ENCODE measurements at places on chromosomes 1 and 21.

DNA sequence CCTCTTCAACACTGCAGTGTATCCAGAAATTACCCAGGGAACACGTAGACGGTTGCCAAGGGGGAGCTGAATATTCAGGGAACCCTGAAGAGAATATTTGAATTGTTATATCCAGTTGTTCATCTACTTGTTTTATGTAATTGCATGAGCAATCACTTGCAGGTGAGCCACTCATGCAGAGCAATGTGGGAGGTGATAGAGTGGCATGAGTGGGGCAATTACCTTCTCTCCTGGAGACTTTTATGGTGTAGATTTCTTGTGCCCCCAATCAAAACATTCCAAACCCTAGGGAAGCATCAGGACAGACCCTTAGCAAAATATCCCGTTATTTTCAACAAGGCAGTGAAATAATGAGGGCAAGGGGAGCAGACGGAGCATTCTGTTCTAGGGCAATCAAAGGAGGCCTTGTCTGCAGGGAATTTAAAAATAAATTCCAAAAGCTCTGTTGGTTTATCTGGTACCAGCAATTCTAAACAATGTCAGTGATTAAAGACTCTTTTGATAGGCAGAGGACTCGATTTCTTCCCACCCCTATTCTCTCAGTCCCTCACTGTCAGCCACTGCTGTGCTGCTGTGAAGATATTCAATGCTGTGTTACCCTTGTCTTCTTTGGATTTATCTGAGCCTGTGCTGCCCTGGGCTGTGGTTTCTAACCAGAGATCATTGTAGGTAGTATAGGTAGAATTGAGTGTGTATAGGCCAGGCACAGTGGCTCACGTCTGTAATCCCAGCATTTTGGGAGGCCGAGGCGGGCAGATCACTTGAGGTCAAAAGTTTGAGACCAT is 180.2 kb upstream of the MAP1LC3C start:
- DNase-seq, result no peak

GRCh38 chr1:47232187-47232874 is at the start of gene TAL1:
TSS of gene TAL1 (minus strand) at chr1:47232225. CDS start at chr1:47225888, 6,337 bp downstream.
- DNase-seq, result no peak

DNA sequence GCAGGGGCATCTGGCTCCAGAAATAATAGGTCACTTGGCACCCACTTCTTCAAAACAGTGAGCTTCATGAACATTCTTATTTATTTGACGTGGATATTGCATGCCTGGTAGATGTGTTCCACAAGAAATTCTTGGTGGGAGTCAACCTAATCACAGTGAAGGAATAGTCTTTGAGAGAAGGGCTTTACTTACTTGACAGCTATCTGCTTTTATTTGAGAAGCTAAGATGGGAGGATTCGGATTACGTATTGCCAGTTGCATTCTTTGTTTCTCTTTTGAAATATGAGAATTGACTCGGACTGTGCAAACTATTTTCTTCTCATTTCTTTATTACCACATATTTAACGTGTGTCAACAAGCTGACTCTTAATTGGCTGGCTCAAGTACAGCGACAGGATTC is 117.2 kb downstream of the FASLG start:
- no peak for DNase-seq

DNA sequence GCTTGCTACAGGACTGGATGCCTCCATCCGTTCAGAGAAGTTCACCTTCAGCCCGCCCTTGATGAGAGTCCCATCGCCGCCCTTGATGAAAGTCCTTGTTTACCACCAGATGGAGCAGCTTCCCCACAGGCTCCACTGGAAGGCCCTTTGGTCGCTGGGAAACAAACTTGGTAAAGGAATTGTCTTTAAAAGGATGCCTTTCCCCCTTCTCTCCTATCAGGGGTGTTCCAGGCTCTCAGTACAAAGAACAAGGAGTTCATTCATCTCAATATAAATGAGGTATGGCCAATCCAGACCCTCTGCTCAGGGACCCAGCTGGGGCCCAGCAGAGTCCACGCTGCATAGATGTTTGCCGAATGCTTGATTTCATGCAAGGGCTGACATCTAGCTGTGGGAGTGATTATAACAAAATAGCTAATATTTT is 50.8 kb downstream of the CAPN9 start:
- no peak for DNase-seq

- no peak for DNase-seq
These were observed 80.4 kb upstream of the EFHD2 start for GRCh38 chr1:15329104-15329820.

DNA sequence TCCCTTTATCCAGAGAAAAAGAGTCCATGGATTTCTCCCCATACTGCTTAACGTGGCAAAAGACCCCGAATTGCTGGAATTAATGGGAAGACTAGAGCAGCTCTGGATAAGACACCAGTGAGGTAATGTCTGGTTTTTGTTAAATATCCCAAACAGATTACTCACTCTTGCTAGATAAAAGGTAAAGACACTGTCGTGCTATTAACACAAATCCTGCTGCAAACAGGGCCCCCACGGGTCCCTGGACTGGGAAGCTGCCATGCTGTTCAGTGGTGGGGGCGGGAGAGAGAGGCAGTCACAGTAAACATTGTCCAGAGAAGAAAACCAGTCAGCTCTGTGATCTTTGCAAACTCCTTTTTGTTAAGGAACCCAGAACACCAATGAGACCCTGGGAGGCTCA is 15.2 kb upstream of the SRP9 start:
- no peak for DNase-seq
